ENCODE measurements at places on chromosomes 4 and X.

- no peak overlapping the region for H3K27ac ChIP-seq
- no peaks in the 10 kb centered on the region for H3K4me1 ChIP-seq
- H3K27me3 ChIP-seq: no peaks in the 10 kb centered on the region
- no peaks in the 10 kb centered on the region for H3K36me3 ChIP-seq
- DNase-seq: no peak
Measured at GRCh38 chr4:85426366-85426765, 48.6 kb upstream of the ARHGAP24 start.

GRCh38 chr4:13980317-13981310 is 353.1 kb upstream of the BOD1L1 start:
- H3K36me3 ChIP-seq: no peaks in the 10 kb centered on the region
- H3K4me3 ChIP-seq: no peak overlapping the region
- H3K27ac ChIP-seq: no peak overlapping the region
- H3K27me3 ChIP-seq: no peaks in the 10 kb centered on the region

DNA sequence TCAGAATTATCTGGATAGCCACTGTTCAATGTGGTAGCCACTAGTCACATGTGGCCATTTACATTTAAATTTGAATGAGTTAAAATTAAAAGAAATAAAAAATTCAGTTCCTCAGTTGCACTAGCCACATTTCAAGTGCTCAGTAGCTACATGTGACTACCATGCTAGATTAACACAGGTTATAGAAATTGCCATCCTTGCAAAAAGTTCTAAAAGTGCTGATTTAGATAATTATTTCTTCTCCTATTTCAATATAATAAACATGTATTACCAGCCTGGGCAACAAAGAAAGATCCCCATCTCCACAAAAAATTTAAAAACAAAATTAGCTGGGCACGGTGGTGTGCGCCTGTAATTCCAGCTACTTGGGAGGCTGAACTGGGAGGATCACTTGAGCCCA is 11.7 kb upstream of the STAG2 start:
- no peak overlapping the region for H3K27ac ChIP-seq
- no peaks in the 10 kb centered on the region for H3K4me1 ChIP-seq
- DNase-seq: no peak
- H3K27me3 ChIP-seq: no peaks in the 10 kb centered on the region
- H3K4me3 ChIP-seq: no peak overlapping the region

- DNase-seq: no peak
- H3K36me3 ChIP-seq: no peaks in the 10 kb centered on the region
- no peak overlapping the region for H3K4me3 ChIP-seq
Measured at GRCh38 chr4:8336412-8337075, 67.0 kb downstream of the HTRA3 start.

- H3K4me1 ChIP-seq: no peaks in the 10 kb centered on the region
- H3K27me3 ChIP-seq: no peaks in the 10 kb centered on the region
- DNase-seq: no peak
- no peak overlapping the region for H3K27ac ChIP-seq
Measured at GRCh38 chr4:136934601-136935000, 597.7 kb downstream of the PCDH18 start.

GRCh38 chr4:88660446-88661294 is 37.0 kb downstream of the NAP1L5 start:
- no peak for DNase-seq
- no peaks in the 10 kb centered on the region for H3K27me3 ChIP-seq
- peaks cover 35% of the 10 kb centered on the region for H3K4me1 ChIP-seq
- H3K36me3 ChIP-seq: peaks cover 65% of the 10 kb centered on the region
- peak overlapping the region; percentile 63 for H3K27ac ChIP-seq

GRCh38 chrX:19990151-19990555 is 708 bp downstream of the BCLAF3 start:
- peak overlapping the region; percentile 33 for H3K27ac ChIP-seq
- H3K4me3 ChIP-seq: peak overlapping the region; percentile 89
- peaks cover 3% of the 10 kb centered on the region for H3K4me1 ChIP-seq
- no peaks in the 10 kb centered on the region for H3K36me3 ChIP-seq
- no peak for DNase-seq

- no peak overlapping the region for H3K4me3 ChIP-seq
- H3K4me1 ChIP-seq: no peaks in the 10 kb centered on the region
- no peak for DNase-seq
- H3K36me3 ChIP-seq: no peaks in the 10 kb centered on the region
- H3K27me3 ChIP-seq: no peaks in the 10 kb centered on the region
- H3K27ac ChIP-seq: no peak overlapping the region
Measured at GRCh38 chrX:150759568-150760416, 66.6 kb downstream of the MTMR1 start.

GRCh38 chrX:29318012-29318411 is 730.8 kb downstream of the IL1RAPL1 start:
- no peaks in the 10 kb centered on the region for H3K36me3 ChIP-seq
- no peak for DNase-seq
- H3K4me3 ChIP-seq: no peak overlapping the region

GRCh38 chr4:27594922-27595321 is 734.3 kb downstream of the STIM2 start:
- H3K36me3 ChIP-seq: no peaks in the 10 kb centered on the region
- no peak for DNase-seq
- no peak overlapping the region for H3K4me3 ChIP-seq
- no peaks in the 10 kb centered on the region for H3K4me1 ChIP-seq
- no peaks in the 10 kb centered on the region for H3K27me3 ChIP-seq

- H3K27ac ChIP-seq: peak overlapping the region; percentile 39
- no peaks in the 10 kb centered on the region for H3K36me3 ChIP-seq
- H3K27me3 ChIP-seq: no peaks in the 10 kb centered on the region
- DNase-seq: no peak
Measured at GRCh38 chr4:15755321-15756155, 22.6 kb upstream of the CD38 start.
